ENCODE measurements at places on chromosomes 12 and 14.

- peak; percentile 25 for DNase-seq
Measured at GRCh38 chr14:51395361-51395849, 155.4 kb downstream of the TMX1 start.

- no peak for DNase-seq
Measured at GRCh38 chr12:109656743-109657142, 56.9 kb upstream of the FAM222A start.

GRCh38 chr12:77488041-77488620 is 342.6 kb upstream of the NAV3 start:
- no peak for DNase-seq

DNA sequence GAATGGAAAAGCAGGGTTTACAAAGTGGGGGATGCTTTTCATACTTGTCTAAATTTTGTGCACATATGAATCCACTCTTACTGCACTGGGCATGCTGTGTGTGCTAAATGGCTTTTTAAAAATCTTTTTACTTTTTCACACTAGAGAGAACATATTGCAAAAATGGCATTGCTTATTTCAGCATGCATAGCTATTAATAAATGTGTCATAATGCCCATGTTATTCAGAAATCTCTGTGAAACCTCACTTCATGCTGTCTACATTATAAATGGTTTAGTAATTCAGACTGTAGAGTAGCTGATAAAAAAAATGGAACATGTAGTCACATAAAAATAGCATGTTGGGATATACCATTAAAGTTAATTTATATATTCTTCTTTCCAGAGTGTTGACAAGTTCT is 593.8 kb downstream of the RPL10L start:
- DNase-seq, result no peak

GRCh38 chr12:2453076-2453760 is 341.6 kb upstream of the FKBP4 start:
- no peak for DNase-seq

- DNase-seq, result no peak
Measured at GRCh38 chr14:49487238-49487637, 98.9 kb downstream of the RPS29 start.

DNA sequence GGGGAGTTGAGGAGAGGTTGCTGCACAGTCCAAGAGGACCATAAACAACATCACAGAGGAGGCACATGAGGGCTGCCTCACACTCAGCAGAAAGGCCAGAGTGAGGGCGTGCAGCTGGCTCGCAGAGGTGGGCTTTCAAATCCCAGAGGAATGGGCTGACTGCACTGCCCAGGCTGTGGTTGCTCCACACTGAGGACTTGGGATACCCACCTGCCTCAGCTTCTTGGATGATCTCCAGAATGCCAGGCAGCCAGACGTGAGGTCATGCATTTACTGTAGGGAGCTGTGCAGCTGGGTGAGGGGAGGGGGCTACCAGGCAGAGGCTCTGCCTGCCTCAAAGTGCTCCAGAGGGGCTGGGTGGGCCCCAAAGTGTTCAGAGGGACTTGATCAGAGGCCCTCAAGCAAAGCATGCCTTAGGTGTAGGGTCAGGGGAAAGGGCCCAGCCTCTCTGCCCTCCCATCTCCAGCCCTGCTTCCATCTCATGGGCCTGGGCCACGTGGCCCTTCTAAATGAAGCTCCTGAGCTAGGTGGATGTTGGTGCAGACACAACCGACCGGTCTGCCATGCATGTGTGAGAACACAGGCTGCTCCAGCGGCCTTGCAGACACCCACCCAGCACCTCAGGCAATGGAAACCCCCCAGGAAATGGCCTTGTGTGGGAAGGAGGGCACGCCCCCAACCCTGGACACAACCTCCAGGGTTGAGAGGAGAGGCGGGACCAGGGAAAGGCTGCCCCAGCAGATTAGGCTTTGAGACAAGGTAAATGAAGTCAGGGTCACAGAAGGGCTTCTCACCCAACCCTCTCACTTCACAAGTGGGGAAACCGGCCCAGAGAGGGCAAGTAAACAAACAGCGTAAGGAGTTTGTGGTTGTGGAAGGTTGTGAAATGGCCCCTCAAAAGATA is 90.8 kb downstream of the NTF3 start:
- no peak for DNase-seq

DNA sequence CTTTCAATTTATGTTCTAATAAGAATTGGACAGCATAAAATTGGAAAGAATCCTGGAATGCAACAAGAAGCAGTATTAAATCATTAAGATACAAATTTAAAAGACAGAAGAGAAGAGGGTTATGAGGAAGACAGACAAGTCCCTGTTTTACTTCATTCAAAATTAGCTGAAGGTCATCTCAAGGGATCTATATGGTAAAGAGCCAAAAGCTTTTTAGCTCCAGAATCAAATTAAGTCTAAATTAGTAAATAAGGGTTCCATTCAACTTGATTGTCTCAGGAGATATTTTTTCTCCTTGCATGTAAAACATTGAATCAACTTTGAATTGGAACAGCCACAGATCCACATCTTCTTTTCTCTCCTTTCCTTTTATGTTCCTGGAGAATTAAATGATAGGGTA is 7.6 kb downstream of the CCDC196 start:
- DNase-seq, result no peak

DNA sequence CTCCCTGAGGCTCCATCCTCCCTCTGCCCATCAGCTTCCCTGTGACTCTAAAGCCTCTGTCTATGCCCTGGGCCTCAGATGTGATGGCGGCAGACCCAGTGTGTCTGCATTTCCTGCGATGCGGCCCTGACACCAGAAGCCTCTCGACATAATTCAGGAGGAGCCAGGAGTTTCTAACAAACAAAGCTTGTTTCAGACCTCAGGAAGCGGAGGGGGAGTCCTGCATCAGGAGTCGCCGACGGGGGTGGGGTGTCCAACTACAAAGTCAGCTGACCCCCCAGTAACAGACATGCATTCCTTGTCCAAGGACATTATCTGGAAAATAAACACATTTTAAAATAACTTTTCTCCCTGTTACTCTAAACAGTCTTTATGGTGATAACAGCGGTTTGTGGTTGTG is 167.5 kb downstream of the DPF3 start:
- no peak for DNase-seq

GRCh38 chr14:94342334-94342934 is 19.3 kb upstream of the SERPINA6 start:
- DNase-seq, result peak; percentile 92

DNA sequence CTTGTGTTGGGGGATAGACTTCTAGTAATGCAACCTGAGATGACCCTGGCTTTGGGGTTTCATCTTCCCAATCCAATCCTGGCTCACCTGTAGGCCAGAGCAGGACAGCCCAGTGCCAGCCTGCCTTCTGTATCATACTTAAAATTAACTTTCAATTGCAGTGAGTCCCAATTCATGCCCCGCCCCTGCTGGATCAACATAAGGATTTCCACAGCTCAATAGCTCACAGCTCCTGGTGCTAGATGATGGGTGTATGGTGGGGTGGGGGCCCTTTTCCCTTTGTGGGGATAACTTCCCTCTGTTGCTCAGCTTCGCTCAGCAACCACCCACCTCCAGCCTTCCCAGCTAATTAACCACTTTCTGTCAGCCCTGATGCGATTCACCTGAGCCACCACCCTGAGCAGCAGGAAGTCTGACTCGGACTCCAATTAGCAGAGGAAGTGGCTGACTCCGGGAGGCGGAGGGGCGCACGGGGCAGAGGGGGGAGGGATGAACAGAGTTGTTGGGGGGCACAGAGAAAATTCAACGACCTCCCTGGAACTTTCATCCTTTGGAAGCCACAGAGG is 24.3 kb upstream of the CHGA start:
- DNase-seq, result no peak

DNA sequence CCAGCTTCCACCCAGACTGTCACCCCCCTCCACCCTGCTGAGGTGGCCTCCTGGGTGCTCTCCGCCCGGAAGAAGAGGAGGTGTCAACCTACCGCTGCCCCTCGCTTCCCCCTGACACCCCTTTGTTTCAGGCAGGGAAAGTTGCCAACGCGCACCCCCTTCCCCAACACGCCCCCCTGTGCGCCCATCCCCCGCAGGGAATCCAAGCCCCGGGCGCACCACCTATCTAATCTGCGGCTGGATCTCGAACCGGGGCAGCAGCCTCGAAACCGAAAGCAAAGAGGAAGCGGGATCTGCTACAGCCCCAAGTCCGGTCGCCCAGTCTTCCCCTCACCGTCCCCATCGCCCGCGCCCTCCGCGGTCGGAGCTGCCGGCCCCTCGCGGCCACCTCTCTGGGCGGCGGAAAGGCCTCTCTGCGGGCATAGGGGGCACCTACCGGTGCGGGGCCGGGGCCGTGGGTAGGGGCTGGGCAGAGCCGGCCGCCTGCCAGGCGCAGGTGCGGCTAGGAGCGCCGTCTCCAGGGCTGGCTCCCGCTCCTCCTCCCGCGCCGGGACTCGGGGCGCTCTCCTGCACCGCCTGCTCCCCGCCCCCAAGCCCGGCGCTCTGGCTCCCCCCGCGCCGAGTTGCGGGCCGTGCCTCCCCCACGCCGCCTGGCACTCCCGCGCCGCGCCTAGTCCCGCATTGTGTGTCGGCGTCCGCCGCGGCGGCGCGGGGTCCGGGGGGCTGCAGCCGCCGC is 18.3 kb upstream of the PLEKHH1 start:
- peak; percentile 62 for DNase-seq
